NCI-H524 (cell line): ENCODE measurements at places on chromosomes 12 and 14.

DNA sequence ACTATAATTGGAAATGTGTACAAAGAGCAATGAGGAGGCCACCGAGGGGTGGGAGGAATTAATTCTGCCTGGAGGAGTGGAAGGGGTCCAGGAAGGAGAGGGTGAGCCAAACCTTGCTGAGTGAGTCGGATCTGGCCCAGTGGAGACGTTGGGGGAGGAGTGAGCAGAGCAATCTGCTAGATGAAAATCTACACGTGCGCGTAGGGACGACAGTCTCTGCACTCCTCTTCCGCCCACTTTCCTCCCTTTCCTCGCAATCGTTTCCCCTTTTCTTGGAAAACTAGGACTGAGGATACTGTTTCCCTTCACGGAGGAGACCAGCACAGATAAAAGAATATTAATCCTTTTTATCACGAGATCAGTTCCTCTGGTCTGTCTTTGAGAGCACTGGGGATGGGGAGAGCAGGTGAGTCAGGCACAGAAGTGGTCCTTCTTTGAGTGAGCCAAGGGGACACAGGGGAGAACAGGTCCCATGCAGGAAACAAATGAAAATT is 2.9 kb upstream of the NAB2 start:
- DNase-seq = no peak

DNA sequence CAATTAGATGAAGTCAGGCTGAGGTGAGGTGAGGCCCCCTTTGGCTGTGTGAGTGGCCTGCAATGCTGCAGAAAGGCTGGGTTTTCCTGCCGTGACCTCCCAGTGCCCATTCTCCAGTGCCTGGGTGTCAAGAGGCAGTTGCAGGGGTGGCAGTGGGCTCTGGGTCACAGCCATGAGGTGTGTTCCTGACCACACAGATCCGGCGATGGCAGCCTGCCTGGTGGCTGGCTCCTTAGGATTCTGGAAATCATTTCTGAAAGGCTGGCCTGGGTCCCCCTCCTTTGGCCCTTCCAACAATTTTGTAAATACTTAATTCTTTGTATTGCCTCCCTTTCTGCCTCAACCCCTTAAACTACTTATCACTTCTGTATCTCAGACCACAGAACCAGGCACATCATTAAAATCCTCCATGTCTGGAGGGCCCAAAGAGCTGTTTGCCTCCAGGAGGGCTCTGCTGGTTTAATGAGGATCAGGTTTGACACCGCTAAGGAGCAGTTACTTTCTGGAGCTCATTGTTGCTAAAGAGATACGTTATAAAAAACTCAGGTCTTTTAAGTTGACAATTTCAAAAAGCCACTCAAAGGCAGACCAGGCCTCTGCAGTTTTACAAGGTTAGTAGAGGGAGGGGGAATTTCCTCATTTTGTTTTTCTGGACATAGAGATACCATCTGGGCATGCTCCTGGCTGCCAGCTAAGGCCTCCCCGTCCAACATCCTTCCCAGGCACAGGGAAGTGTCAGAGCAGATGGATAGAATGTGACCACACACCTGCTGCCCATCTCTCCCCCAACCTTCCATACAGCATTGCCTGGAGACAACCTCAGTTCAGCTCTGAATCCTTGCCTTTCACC is 204.4 kb downstream of the FOXN3 start:
- peak; percentile 39 for DNase-seq

- DNase-seq = peak; percentile 27
Measured at GRCh38 chr14:77912754-77913556, 113.0 kb downstream of the ADCK1 start.

DNA sequence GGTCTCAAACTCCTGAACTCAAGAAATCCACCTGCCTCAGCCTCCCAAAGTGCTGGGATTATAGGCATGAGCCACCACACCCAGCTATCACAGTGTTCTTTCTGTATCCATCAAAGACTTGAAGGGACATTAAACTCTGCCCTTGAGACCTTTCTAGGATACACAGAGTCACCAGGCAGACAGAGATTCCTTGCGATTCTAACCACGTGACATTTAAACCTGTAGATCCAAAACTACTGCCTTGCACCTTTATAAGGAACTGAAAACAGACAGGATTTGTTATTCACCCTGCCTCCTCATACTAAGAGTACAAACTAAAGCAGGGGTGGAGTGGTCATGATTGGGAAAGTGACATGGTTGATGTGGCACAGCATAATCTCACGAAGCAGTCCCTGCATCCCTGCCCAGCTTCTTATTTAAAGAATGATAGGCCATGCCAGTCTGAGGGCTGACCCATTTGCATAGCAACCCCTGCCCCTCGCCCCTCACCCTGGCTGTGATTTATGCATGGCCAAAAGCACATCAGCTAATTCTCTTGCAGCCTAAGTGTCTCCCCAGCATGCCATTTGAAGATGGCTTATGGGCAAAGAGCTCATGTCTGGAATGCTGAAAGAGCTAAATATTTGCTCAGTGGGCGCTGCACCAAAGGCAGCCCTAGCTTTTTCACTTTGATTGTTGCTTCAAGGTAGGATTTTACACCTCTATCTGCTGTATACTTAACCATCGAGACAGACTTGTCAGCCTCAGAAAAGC is 43.2 kb upstream of the MYBPC1 start:
- no peak for DNase-seq

DNA sequence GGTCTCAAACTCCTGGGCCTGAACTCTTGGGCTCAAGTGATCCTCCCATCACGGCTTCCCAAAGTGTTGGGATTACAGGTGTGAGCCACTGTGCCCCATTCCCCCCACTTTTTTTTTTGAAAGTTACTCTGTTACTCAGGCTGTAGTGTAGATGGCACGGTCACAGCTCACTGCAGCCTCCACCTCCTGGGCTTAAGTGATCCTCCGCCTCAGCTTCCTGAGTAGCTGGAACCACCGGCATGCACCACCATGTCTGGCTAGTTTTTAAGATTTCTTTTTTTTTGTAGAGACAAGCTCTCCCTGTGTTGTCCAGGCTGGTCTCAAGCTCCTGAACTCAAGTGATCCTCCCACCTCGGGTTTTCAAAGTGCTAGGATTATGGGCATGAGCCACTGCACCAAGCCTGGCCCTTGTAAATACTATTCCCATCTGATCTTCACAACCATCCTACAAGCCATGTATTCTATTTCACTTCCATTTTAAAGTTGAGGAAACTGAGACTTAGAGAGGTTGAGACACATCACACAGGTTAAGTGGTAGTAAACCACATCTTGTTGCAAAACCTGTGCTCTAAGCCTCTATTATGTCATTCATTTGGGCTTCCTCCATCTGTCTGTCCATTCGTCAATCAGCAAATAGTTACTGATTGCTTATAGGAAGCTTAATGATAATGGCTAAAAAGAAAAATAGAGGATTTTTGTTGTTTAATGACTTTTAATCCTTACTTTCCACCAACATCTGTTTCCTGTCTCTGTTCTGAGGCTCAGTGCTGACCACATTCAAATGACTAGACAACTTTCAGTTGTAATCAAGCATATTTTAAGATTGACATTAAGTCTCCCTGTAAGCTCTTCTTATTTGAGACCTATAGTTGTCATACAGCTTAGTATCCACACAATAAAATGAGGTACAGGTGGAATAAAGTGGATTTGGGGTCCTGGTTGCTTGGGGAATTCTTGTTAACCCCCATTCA is 9.2 kb downstream of the ASCL4 start:
- DNase-seq = no peak

DNA sequence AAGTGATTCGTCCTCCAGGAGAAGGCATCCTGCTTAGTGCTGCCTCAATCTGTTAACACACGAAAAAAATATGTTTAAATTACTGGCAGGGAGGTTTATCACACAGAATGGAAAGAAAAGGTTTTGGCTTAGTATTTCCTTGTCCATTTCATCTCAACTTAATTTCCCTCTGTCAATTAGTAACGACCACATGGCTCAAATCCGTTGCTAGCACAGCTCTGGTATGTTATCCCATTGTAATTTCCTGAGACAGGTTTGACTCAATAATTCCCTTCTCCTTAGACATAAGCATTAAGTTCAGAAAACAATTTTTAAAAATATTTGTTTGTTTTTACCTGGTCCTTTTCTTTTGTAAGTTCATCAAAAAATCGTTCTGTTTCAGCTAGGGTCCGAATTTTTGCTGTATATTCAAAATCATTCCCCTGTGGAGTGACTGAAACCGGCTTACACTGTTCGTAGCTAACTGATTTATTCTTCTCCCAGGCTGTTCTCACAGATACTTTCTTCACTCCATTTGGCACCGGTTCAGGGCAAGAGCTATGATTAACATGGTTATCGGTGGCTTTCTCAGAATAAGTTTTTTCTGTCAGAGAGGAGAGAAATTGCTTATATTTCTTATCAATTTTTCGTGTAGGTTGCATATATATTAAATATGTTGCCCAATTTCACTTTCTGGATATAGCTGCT is 10.1 kb upstream of the PITPNM2 start:
- DNase-seq = no peak
